ENCODE measurements at places on chromosomes 7 and 10. TPM values are rescaled to one million over a fixed set of nuclear protein-coding genes. Genes with fewer than 3 reads are reported as not detected.

FAM237B gene
- not detected for total RNA-seq

PODXL gene
- 24.5 TPM for total RNA-seq

DNA sequence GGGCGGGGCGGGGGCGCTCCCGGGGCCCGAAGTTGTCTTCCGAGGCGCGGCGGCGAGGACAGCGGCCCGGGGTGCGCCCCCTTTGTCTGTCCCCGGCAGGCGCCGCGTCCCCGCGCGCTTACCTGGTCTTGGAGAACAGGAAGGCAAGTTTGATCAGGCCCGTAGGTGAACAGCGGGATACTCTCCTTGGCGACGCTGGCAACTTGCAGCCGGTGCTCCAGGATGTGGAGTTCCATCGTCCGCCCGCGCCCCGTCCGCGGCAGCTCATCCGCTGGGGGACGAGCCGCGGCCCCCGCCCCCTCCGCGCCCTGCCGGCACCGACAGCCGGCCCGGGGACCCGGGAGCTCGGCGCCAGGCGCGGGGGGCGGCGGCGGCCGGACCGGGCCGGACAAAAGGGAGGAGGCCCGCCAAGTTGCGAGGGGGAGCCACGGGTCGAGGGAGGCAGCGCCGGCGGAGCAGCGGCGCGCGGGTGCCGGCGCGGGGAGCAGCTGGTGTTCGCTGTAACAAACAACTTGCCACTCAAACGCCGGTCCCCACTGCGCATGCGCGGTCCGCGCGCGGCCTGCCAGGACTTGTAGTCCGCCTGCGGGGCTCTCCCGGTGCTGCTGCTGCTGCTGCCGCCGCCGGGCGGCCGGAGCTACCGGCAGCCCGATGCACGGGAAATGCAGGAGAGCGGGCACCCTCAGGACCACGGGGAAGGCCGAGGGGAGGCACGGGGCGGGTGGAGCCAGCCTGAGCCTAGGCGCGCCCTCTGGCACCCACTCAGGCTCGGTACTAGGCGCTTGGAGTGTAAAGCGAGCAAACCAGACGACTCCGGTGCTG, 35.6 kb upstream of the SPDYE3 start:
- DNase-seq = peak; percentile 100

GRCh38 chr10:27285093-27285492, 44.5 kb upstream of the ACBD5 start:
- DNase-seq = no peak

KMT2C gene
- 59.0 TPM for total RNA-seq

DNA sequence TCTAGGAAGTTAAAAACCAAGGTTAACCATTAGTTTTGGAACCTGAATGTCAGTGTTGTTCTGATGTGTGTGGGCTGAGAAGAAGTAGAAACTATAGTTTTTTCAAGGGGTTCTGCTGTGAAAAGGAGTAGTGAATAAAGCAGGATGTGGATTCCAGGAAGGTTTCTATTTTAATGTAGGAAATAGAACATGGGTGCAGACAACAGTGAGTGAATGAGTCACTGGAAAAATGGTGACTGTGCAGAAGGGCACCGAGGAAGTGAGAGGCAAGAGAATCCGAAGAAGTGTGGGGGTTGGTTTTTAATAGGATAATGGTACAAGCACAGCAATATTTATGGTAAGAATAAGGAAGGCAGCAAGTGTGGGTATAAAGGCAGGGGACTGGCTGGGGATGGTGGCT, 120.4 kb downstream of the ARHGAP21 start:
- no peak for DNase-seq

PLAU gene
- 5.6 TPM for total RNA-seq

DNA sequence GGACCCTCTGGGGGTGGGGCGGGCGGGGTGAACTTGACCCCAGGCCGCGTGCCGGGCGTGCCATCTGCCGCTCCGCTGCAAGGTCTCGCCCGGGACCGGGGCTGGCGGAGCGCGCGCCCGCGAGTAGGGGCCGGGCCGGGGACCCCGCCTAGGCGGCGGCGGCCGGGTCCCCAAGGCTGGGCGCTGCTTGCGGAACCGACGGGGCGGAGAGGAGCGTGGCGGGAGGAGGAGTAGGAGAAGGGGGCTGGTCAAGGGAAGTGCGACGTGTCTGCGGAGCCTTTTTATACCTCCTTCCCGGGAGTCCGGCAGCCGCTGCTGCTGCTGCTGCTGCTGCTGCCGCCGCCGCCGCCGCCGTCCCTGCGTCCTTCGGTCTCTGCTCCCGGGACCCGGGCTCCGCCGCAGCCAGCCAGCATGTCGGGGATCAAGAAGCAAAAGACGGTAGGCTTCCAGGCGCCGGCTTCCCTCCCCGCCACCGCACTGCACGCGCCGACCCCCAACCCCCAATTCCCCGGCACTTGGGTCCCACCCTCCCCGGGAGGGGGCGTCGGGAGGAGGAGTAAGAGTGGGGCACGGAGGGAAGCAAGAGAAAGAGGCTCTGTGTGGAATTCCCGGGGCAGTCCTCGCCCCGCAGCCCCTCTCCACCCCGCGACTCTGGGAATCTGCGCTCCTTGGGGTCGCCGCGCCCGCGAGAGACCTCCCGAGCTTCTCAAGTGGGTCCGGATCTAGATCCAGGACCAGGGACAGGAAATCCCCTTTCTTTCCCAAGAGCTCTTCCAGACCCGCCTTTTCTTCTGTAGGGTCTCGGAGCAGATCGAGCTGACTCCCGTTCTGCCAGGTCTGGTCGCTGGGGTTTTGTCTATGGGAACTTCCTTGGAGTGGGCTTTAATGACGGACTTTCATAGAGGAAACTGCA, at the start of gene PAPSS2:
TSS of gene PAPSS2 (plus strand) at position 308 of the 913 bp plus-strand sequence. CDS start at position 412, 104 bp downstream.
- DNase-seq = no peak

- DNase-seq = no peak
Observed at GRCh38 chr10:49183596-49184542, 4.3 kb downstream of the TMEM273 start.

DNA sequence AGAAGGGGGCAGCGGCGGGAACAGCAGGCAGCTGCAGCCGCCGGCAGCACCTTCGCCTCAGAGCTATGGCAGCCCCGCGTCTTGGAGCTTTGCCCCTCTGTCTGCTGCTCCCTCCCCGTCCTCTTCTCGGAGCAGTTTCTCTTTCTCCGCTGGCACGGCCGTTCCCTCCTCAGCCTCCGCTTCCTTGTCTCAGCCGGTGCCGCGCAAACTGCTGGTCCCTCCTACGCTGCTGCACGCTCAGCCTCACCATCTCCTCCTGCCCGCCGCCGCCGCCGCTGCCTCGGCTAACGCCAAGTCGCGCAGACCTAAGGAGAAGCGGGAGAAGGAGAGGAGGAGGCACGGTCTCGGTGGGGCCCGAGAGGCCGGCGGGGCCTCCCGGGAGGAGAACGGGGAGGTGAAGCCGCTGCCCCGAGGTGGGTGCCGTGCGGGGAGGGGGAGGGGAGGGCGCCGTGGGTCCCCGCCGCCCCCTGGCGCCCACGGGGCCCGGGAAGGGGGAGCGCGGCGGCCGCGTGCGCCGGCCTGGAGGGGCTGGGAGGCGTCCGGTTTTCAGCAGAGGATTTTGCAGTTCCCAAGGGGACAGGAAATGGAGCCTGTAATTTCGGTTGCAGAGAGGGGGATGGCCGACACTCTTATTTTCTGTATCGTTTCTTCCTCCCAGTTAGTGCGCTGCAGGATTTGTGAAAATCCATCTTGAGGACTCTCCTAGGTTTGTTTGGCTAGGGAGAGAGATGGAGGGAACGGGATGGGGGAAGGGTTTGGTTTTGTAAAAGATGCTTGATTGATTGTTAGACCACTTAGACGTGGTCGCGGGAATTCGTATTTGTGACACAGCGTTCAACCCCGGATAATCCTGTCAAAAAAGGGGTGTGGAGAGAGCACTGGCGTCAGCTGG, 630 bp downstream of the RSBN1L start:
- peak; percentile 92 for DNase-seq

IMPDH1 gene
- total RNA-seq = 72.1 TPM

- DNase-seq = no peak
Observed at GRCh38 chr10:8731121-8732095, 676.9 kb downstream of the GATA3 start.

DNA sequence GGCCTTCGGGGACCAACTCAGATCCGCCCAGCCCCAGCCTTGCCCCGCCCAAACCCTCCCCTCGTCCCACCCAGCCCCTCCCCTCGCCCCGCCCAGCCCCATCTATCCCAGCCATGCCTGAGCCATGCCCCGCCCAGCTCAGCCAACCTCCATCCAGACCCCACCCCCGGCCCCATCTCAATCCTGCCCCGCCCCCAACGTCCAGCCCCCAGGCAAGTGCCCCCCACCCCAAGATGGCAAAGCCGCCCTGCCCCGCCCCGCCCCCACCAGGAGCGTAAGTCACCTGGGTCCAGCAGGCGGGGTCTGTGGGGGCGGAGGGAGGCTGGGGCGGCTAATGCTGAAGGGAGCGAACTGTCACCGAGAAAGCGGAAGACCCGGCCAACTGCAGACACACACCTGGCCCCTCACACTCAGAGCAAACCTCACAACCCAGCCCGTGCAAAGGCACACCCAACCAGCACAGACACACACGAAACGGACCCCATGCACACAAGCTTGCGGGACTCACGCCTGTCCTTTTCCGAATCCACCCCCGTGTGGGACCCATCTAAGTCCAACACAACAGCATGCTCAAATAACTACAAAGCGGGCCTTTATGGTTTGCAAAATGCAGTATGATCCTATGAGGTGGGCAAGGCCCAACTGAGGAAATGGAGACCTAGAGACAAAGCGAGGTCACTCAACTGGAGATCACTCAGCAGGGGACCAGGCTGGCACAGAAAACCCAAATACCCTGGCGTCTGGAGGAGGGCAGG, 11.5 kb upstream of the OGA start:
- DNase-seq = no peak

DNA sequence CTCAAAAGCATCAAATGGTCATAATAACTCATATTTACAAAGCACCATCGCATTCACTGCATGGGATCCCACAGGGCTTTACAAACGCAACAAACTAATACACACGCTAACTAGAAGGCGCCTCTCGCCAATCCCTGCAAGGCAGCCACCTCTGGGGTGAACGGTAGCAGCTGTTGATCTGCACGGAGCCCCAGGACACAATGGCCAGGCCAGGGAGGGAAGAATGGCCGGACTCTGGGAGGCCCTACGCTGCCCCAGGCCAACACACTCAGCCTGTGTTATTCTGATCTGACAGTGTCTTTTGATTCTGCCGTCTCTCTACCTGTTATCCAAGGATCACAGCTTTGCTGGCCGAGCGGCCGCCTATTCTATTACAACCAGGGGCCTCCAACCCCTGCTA, 41.8 kb downstream of the HABP2 start:
- no peak for DNase-seq

MPLKIP gene
- 22.8 TPM for total RNA-seq

GRCh38 chr10:63441404-63441803, 24.4 kb downstream of the JMJD1C start:
- no peak for DNase-seq

GRCh38 chr10:28845009-28845682, 167.8 kb downstream of the BAMBI start:
- DNase-seq = no peak

DNA sequence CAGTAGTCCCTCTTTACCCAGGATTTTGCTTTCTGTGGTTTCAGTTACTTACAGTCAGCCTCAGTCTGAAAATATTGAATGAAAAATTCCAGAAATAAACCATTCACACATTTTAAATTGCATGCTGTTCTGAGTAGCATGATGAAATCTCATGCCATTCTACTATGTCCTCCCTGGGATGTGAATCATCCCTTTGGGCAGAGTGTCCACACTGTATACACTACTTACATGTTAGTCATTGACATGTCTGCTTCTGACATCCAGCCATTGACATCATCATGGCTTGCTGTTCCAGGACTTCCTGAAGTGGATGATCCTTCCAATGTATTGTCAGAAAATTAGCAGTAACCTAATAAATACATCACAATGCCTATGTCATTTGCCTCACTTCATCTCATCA, 34.6 kb upstream of the MALRD1 start:
- no peak for DNase-seq

- DNase-seq = no peak
Observed at GRCh38 chr7:112940314-112940732, 146.3 kb downstream of the GPR85 start.

DNA sequence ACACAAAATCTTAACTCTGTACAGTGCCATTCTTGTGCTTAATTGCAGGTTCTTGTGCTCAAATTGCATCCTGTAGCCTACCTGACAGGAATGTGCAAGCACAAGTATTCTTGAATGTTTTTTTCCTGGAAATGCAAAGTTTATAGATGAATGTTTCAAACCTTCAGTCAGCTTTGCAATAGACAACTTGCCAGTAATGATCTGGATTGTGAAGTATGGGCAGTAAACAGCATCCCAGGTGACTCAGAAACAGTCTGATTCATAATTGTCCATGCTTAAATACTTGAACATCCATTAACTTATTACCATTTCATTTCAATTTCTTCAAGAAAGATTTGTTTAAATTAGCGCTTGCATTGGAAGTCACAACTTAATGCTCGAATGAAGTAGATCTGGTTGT, 347.2 kb downstream of the SDK1 start:
- DNase-seq = no peak

- no peak for DNase-seq
Observed at GRCh38 chr7:135620980-135621850, 41.1 kb upstream of the STMP1 start.

UCMA gene
- not detected for total RNA-seq

KLF14 gene
- not detected for total RNA-seq

DNA sequence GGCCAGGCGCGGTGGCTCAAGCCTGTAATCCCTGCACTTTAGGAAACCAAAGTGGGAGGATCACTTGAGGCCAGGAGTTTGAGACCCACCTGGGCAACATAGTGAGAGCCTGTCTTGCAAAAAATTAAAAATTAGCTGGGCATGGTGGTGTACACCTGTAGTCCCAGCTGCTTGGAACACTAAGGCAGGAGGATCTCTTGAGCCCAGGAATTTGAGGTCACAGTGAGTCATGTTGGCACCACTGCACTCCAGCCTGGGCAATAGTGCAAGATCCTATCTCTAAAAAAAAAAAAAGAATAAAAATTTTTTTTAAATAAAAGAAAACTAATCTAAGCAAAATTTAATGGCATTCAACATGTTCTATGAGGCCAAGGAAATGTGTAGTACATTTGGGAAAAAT, 44.9 kb upstream of the UBN2 start:
- DNase-seq = no peak

NXPH1 gene
- not detected for total RNA-seq

- no peak for DNase-seq
Observed at GRCh38 chr7:122677149-122677548, 21.8 kb downstream of the RNF133 start.

DNA sequence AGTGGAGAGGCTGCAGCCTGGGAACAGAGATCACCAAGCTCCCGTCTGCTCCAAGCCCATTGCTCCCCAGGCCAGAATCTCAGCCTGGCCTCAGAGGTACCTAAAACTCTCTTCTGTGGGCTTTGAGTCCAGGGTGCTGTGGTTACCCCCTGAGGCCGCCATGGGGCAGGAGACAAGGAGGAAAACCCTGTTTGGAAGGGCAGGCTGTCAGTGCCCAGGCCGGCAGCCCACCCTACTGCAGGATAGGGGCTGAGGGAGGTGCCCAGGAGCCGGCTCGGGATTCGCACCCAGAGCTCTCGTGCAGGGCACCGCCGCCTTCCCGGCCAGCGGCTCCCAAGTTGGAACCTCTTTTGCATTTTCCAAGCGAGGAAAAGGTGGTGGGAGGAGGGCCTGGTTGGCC, 24.5 kb downstream of the UNCX start:
- no peak for DNase-seq

DNA sequence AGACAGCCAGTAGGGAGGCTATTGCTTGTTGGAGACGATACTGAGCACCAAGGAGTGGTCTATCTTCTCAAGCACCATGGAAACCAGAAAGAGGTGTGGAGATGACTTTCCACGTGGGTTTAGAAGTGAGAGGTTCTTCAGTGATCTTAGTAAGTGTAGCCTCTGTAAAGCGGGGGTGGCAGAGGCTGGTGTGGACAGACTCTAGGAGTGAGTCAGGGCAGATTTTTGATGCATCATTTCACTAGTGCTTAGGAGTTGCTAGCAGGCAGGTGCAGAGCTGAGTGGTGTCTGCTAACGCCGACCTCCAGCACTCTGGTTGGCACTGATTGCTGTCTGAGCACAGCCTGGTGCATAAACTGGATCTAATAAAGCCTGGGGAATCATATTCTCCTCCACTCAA, 78.4 kb upstream of the ADO start:
- DNase-seq = no peak

Data from esophagus muscularis mucosa (tissue), 4 donors.